GM12892 (cell line): ENCODE measurements at places on chromosomes 1 and 21.

DNA sequence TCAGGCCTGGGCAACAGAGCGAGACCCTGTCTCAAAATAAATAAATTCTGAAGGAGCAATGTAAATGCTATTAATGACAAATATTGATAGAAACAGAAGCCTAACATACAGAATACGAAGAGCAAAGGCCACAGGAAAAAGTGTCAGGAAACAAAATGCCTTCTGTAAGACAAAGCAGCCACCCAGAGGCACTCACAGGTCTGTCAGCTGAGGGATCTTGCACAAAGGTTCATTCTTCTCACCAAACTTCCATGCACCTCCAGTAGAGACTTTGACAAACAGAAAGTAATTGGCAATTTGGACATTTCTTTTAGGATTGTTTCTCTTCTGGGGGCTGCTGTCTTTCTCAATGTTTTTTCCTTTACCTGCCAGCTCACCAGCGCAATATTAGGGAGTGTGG lies 1.2 kb upstream of the ALDH9A1 start:
- no peak for DNase-seq

- no peak for DNase-seq
Measured at GRCh38 chr1:59625384-59625783, 189.4 kb upstream of the HOOK1 start.

DNA sequence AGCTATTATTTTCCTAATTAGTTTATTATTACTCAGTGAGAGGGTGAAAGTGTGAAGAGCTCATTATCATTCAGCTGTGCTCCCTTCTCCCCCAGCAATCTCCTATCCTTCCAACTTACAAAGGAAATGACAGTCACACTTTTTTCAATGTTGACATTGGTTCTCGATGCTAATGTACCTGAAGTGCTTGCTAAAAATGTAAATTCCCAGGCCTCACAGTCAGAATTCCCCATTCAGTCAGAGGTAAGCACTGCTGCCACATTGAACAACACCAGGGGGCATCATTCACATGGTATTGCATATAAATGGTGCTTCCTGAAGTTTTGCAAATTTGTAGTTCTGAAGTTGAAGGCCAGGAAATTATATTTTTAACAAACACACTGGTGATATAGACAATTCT lies 132.7 kb upstream of the FOXD3 start:
- no peak for DNase-seq

GRCh38 chr1:117930173-117930447 lies 571 bp downstream of the WDR3 start:
- no peak for DNase-seq

DNA sequence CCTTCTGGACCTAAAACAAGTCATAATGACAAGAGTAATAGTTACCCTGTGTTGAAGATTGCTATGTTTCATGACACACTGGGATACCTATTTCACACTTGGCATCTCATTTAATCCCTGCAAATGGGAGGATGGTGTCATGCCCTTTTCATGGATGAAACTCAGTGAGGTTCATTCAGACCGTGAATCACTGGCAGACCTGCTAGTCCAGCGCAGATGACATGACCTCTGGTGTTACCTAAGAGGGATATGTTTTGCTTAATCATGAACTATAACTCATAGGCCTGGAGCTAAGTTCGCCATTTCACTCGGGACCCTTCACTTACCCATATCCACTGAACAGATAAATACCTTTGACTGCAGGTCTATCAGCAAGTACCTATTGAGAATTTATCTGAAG lies 286.6 kb upstream of the FMN2 start:
- DNase-seq, result no peak

DNA sequence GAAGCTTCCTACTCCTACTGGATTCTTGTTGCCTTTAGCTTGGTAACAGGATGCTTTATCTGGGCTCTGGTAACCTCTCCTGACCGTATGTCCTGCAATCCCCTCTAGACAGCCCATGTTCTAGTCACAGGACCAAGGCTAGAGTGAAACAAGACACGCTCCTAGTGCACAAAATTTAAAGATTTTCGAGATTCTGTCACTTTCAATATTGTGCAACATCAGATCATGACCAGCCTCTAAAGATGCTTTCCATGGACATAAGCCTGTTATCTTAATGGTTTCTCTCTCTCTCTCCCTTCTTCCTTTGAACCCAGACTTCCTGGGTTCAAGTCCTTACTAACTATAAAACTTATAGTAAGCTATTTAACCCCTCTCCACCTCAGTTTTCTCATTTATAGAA lies 1.6 kb upstream of the LY9 start:
- no peak for DNase-seq

DNA sequence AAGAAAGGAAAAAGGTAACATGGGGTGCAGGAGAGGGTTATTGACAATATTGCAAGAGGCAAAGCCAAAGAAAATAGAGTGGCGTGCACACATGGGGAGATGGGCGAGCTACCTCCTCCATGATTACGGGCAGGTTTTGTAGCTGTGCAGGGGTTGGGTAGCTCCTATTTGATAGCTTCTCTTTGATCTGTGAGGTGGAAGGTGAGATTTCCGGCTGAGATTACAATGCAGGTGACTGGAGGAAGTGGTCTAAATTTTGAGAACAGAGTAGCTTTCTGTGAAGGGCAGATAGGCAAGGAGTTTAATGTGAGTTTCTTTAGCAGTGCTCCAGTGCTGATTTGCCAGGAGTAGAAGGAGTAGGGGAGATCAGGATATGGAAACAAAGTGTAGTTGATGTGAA lies 263.4 kb downstream of the PLA2G4A start:
- no peak for DNase-seq

DNA sequence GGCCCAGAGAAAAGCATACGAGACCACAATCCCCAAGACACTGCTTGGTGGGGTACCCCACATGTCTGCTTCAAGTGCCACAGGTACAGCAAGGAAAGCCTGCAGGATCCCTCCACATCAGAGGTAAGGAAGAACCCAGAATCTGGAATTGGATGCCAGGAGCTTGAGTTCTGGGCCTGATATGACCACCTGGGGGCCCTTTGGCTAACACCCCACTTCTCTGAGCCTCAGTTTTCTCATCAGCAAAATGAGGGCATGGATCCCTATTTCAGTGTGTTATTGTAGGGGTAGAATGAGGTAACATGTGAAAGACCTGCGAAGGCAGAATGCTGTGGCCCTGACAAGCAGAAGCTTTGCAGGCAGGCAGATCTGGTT lies 24.5 kb downstream of the NAV1 start:
- DNase-seq, result no peak

DNA sequence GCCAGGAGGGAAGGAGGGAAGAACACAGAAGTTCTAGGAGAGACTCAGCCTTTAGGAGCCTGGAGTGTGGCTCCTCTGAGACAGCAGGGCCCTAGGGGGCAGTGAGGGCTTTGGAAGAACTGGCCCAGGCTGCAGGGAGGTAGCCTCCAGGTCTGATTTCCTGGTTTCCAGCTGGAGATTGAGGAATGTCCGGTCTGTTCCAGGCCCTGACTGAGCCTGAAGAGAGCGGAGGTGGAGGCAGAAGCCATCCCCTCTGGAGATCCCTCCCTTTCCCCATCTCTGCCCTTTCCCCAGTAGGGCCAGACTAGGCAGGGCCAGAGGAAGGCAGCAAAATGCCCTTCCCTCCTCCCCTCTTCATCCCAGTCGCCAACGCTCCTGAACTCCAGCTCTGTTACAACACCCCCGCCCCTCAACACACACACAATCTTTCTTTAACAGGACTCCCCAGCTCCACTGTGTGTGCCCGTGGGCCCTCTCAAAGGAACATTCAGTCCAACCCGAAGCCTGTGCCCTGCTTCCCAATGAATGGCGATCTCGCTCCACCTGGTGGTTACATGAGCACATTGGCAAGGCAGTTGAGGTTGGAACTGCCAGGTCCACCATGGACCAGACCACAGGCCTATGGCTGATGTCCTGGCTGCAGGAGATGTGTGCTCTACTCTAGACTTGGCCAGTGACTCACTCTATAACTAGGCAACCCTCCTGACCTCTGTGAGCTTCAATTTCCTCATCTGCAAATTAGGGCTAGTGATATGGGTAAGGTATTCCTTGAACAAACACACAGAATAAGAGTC lies 32.0 kb downstream of the MAP7D1 start:
- DNase-seq, result peak; percentile 64

- no peak for DNase-seq
Measured at GRCh38 chr1:26094076-26094669, 17.5 kb upstream of the PDIK1L start.

DNA sequence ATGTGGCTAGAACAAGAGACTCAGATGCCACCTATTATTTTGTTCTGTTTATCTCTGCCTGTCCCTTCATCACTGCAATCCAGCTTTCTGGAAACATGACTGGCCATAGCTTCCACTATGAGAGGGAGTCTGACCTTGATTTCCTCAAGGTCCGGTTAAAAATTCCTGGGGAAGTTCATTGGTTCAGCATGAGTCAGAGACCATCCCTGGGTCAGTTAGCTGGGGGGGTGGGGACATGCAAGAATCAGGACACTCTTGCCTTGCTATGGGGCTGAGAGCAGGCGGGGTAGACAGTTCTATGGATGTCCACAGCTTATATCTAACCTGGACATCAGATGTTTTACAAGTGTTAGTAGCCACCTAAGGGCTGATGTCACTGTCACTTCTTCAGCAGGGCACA lies 81.1 kb downstream of the TENT5C start:
- no peak for DNase-seq

- no peak for DNase-seq
Measured at GRCh38 chr1:244214009-244214967, 163.2 kb downstream of the ZBTB18 start.

DNA sequence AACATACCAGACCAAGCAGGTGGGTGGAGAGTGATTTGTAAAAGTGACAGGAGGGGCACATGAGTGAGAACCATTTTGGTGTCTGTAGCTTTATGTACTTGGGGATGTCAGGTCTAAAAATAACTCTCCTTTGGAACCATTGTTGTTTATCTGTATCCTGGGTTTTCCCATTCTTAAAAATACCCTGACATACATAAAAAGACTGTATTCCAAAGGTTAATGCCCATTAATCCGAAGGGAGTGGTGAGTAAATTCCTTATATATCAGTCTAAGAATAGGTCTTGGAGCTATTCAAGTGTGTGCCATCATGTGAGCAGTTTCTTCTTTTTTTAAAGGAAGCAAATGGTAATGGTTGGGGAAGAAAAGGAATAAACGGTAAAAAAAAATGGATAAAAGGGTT lies 117.5 kb downstream of the TGFB2 start:
- no peak for DNase-seq

DNA sequence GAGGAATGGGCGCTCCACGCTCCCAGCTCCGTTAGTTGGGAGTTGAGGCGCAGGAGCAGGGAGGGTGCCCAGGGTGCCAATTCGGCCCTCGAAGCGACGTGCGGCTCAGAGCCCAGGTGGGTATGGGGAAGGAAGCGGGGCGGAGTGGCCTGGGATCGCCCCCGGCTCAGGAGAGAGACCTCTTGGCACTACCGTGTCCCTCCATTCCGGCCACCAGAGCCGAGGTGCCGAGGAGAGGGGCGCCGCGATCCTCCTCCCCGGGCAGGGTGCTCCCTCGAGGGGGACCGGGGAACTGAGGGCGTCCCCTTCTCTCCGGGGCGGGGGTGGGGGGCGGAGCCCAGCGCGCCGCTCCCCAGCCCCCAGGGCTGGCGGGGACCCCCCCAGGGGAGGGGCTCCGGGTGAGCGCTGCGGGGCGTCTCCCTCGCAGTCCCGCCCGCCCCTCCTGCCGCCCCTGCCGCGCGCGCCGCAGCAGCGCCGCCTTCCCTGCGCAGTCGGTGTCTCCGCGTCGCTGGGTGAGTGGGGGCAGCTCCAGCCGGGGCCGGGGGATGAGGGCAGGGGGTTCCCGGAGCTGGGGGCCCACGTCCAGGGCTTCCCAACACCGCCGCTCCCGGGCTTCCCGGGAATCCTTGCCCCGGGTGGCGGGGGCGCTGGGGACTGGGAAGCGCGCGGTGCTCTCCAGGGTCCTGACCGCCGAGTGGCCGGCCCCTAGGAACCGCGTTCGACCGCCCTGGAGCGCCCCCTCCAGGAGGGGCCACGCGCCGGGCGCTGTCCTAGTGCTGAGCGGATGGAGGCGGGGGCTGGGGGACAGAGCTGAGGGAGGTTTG lies at the start of gene HPCA:
HPCA (plus strand) TSS at position 488 of the 824 bp plus-strand sequence. CDS start 2,408 bp downstream, outside the sequence.
- no peak for DNase-seq

DNA sequence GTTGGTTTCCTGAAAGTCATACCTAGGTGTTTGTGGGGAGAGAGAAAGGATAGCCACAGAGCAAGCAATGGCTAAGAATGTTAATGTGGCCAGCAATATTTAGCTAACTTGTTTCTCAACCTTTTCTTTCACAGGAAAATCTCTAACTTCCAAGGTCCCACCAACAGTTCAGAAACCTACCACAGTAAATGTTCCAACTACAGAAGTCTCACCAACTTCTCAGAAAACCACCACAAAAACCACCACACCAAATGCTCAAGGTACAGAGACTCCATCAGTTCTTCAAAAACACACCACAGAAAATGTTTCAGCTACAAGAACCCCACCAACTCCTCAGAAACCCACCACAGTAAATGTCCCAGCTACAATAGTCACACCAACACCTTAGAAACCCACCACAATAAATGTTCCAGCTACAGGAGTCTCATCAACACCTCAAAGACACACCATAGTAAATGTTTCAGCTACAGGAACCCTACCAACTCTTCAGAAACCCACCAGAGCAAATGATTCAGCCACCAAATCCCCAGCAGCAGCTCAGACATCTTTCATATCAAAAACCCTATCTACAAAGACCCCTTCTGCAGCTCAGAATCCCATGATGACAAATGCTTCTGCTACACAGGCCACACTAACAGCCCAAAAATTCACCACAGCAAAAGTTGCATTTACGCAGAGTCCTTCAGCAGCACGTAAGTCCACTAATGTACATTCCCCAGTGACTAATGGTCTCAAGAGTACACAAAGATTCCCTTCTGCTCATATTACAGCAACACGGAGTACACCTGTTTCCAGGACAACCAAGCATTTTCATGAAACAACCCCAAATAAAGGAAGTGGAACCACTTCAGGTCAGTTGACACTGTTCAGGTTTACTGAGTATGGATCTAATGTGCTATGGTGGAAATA lies 15.3 kb downstream of the CD55 start:
- DNase-seq, result no peak

GRCh38 chr21:31446226-31446855 lies 102.3 kb upstream of the TIAM1 start:
- DNase-seq, result no peak

DNA sequence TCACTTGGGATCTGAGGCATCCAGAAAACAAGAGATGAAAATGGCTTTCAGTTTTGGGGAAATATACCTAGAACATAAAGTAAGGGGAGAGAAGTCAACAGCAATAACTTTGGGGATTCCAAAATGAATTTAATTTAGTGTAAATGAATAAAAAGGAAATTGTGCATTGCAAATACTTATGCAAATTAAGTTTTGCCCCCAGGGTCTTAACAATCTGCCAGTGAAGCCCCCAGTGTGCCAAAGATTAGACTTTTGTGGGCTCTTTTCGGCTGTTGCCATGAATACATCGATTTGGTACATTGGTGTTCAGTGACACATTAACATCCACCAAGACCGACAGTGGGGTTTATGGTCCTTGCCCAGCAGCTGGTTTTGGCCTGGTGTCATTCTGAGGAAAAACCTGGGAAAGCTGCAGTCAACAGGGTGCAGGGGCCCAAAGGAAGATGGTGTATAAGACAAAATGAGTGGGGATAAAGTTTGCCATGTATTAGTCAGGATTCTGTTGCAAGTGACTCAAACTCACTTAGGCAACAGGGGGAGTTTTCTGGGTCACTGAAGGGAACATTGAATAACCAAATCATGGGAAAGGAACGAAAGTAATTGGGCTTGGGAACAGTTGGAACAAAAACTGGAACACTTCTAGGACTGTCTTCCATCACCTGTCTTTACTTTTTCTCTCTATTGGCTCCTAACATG lies 30.2 kb upstream of the IGSF3 start:
- DNase-seq, result no peak

- no peak for DNase-seq
Measured at GRCh38 chr1:36107394-36107793, 17.6 kb downstream of the COL8A2 start.
